Fibroblast of skin of scalp (primary cell): ENCODE measurements at places on chromosomes 5 and 9.

DNA sequence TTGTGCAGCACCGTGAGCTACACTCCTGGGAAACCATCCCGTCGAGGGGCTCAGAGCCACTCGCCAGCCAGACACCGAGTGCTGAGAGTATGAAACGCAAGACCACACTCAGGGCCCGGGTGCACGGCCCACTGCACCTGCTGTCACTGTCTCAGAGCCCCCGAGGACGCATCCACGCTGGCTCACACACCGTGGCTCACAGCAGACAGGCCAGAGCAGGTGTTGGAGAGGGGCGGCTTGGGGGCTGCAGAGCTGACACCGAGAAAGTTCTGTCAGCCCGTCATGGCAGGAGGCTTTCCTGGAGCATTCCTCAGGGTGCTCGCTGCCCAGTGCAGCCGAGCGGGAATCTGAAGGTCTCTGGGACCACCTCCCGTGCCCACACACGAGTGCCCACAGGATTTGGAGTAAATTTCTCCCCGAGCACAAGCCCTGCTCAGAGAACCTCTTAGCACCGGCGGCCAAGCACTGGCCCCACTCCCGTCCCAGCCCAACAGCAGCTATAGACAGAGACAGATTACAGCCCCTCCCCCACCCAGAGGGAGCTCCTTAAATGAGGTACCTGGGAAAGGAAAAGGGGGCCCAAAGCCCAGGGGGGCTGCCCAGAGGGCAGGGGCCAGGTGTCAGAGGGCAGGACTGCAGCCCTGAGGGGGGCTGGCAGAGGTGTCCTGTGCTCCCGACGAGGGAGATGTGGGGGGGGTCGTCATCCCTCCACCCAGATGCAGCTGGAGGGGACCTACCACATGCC lies 56.0 kb upstream of the SARDH start:
- DNase-seq, result no peak

DNA sequence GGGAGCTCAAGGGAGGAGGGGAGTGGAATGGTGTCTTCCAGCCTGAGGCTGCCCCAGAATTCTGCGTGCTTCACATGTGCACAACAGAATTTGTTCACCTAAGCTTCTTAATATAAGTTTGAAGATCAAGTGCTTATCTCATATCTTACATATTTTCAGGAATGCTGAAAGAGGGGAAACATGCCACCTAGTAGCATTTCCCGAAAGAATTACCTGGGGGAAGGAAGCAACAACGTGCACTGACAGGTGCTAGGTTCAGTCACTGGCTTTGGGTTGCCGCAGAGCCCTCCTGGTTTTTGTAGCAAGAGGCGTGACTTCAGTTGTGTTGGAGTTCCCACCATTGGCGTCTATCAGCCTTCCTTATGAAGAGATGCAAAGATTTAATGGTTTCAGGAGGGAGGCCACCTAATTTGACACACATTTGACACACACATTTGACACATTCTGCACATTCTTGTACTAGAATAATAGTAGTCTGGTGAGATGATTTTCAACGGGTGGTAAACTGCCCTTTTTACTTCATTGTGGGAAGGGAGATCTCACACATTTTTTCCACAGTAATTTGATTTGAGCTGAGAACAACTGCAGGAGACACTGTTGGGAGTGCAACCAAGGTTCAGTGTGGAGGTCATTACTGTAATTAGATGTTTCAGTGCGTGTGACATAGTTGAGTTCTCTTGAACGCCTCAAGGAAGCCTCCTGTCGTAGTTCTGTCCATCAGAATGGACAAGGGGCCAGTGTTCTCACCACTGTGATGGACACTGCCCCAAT lies 481.3 kb downstream of the CCDC171 start:
- DNase-seq, result peak; percentile 31

- no peak for DNase-seq
Observed at GRCh38 chr9:95643619-95644018, 126.8 kb upstream of the PTCH1 start.

DNA sequence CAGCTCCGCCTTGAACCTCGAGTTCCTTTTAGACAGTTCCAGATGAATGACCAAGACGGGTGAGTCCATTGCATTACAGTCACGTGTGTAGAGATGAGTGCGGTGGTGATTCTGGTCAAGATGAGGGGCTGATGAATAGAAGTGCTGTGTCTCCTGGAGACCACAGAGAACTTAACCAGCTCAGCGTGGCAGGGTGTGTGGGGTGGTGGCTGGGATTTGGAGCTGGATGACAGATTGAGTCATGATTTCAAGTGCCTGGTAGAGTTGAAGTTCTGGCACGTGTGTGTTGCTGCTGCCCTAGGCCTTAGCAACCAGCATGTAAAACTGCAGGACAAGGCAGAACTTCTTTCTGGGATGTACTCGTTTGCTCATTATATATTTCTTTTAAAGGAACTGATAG lies 53.3 kb downstream of the PRRC2B start:
- no peak for DNase-seq

DNA sequence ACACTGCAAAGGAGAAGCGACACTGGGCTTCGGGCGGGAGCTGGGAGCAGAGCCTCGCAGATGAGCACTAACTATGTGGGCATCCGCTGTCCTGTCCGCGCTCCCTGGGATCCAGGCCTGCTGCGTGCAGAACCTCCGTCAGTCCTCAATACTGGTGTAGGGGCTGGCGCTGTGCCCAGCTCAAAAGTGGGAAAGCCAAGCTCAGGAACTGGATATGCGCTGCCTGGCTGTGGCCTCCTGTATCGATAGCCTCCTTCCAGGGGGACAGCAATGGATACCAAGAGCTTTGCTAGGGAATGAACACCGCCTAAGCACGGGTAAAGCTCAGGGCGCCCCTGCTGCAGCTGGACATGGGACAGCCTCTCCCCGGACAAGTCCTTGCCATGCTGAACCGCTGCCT lies 270.4 kb downstream of the NSG2 start:
- no peak for DNase-seq

DNA sequence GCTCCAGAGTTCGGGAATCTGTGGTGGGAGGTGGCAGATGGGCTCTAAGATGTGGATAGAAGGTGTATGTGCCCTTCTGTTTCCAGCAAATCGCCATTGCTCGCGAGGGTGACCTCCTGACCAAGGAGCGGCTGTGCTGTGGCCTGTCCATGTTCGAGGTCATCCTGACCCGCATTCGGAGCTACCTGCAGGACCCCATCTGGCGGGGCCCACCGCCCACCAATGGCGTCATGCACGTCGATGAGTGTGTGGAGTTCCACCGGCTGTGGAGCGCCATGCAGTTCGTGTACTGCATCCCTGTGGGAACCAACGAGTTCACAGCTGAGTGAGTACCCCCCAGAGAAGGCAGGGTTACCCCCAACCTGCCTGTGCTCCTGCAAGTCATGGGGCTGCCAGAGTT lies 70.9 kb upstream of the NIPAL4 start:
- no peak for DNase-seq

DNA sequence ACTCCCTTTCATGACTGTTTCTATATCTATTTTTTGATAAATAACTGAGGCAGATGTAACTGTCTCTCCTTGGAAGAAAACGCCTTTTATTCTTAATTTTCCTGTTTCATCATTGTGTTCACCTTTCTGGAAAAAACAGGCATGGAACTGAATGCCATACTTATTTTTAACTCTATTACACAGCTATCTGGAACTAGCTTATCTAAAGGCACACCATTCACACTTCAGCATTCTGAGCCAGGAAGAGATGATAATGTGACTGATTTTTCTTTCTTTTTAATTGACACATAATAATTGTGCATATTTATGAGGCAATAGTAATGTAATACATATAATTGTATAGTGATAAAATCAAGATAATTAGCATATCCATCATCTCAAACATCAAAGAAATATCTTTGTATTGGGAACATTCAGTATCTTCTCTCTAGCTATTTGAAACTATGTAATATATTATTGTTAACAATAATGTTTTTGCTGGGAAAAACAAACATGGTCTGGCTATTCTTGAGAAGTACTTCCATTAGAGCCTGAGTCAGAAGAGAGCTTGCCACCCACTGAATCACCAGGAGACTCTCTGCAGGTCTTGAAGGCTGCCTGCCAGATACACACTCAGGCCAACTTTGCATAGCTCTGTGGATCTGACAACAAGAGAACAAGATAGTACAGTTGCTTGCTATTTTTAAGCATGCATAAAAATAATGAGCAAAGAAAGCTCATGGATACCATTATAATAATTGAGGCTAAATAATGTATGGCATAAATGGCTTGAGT lies 501.0 kb upstream of the EDIL3 start:
- DNase-seq, result peak; percentile 55

GRCh38 chr9:127244609-127245601 lies 19.7 kb upstream of the GARNL3 start:
- peak; percentile 95 for DNase-seq

- no peak for DNase-seq
Observed at GRCh38 chr5:14173377-14174229, 30.5 kb downstream of the TRIO start.

DNA sequence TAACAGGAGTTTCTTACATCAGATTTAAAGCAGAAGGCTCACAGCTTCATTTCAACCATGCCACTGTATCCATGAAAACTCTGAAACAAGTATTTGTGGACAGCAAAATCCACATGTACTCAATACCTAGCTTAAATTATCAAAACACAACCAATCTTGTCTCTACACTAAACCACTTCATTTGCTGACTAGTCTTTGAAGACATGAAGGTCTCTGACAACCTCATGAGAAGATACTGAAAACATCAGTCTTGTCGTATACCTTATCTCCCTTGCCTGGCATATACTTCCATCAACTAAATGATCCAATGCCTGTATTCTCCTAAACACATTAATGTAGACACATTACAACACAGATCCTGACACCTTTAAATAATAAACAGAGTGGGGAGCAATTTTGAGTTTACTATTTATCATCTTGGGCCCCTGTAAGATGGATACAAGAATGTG lies 2.9 kb downstream of the RPS23 start:
- no peak for DNase-seq

- DNase-seq, result no peak
Observed at GRCh38 chr9:93294011-93294410, 110.1 kb downstream of the WNK2 start.

DNA sequence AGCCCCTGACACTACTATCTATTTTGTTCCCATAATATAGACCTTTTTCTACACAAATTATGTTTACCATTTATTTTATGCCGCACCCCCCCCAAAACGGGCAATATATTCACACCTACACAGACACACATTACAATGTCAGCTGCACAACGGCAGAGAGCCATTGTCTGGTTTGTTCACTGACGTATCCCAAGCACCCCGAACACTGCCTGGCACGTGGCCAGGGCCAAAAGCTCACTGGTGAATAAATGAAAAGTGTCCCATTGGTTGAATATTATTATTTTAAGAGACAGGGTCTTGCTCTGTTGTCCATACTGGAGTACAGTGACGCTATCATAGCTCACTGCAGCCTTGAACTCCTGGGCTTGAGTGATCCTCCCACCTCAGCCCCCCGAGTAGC lies 150.5 kb downstream of the GNAQ start:
- DNase-seq, result no peak

GRCh38 chr5:170151097-170151831 lies 45.6 kb downstream of the FOXI1 start:
- DNase-seq, result peak; percentile 86

DNA sequence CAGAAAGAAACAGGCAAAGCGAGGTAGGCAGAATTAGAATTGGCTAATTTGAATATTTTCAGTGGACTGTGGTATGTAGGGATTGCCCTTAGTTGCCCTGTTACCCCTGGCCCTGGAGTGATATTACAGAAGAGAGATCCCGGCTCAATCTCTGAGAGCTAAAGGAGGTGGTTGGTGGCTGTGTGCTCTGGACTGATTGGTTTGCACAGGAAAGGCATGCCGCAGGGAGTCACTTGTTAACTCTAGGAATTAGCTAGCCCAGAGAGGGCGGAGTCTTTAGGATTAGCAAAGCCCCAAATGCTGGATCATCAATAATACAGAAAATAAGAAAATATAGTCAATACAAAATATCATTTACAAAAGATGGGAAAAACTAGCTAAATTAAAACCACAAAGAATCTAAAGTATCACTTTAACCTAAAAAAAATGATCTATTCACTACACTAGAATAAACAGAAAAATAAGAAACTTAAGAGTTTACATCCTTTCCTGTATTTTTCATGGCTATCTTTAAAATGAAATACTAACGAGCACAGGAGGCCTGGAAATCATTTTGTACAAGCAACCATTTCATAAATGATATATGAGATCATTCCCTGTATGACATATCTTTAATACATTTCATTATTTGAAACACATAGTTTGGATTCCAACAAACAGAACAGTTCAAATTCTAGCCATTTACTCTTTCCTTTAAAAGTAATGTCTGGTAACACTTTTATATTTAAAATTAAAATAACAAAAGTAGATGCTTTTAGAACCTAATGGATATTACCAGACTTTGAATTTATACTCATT lies 71.1 kb downstream of the GNAQ start:
- peak; percentile 57 for DNase-seq

DNA sequence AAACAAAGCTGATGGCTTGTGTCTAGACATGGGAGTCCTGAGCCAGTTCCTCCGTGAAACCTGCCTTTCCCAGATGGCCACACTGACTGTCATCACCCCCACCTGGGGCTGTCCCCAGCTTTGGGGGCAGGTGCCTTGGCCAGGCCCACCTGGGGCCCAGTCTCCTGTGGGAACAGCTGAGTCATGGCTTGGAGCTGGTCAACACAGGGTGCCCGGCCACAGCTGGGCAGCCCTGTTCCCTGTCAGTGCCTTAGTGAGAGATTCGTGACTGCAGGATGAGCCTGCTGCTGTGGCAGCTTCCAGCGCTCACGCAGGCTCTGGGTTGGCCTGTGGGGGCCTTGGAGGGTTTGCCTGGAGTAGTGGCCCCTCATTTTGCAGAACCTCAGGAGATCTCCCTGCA lies 56.5 kb downstream of the COL5A1 start:
- DNase-seq, result no peak

DNA sequence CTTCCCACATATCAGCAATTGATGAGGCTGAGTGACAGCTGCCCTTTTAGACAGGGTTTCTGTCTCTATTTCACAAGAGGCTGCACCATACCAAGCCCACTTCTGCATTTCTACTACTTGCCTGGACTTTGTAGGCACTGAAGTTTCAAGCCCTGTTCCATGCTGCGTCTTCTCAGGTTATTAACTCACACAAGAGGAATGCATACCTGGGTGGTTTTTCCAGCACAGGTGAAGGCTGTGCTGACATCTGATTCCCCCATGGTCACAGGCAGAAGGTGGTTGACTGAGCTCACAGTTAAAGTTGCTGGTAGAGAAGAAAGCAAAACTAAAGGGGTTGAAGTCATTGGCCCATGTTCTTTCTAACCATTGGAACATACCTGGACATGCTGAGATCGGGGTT lies 86.6 kb downstream of the MAMDC2 start:
- DNase-seq, result no peak

- no peak for DNase-seq
Observed at GRCh38 chr5:51391175-51391574, 7.9 kb downstream of the ISL1 start.

DNA sequence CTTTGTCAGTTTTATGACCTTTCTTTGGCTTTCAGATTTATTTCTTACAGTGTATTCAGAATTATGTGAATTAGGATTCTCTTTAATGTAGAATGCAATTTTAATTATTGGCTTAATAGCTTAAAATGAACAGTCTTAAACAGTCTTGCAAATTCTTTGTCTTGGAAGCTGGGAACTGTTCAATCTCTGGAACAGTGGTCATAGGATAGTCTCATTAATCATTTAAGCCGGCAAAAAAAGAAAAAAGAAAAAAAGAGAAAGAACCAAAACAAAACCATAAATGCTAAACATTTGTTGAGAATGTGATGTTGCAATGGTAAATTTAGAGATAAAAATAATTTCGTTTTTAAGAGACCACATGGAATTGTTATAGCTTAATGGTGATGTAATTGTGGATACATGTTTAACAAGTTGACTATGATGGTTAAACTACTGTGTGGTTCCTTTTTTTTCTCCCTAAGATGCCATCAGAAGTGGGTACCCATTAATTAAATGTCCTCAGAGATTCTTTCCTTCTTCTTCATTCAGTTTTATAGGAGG lies 61.6 kb downstream of the NNT start:
- no peak for DNase-seq
